ENCODE measurements at places on chromosomes 11 and 22.

DNA sequence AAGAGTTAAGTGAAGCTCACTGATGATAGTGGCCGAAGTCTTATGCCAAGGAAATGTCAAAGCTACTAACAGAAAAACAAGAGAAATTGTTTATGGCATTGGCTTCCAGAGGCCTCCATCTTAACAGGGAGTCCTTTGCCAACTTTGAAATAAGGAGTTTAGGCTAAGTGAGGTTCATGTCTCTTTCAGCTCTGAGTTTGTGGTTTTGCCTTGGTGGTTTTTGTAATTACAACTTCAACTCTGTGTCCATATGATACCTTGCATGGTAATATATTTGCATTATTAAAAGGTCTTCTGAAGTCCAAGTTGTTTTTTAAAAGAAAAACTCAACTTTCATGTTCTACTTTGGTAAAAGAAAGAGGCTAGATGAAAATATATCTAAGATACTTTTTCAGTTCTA, 31.4 kb upstream of the ANO5 start:
- no peak for DNase-seq

DNA sequence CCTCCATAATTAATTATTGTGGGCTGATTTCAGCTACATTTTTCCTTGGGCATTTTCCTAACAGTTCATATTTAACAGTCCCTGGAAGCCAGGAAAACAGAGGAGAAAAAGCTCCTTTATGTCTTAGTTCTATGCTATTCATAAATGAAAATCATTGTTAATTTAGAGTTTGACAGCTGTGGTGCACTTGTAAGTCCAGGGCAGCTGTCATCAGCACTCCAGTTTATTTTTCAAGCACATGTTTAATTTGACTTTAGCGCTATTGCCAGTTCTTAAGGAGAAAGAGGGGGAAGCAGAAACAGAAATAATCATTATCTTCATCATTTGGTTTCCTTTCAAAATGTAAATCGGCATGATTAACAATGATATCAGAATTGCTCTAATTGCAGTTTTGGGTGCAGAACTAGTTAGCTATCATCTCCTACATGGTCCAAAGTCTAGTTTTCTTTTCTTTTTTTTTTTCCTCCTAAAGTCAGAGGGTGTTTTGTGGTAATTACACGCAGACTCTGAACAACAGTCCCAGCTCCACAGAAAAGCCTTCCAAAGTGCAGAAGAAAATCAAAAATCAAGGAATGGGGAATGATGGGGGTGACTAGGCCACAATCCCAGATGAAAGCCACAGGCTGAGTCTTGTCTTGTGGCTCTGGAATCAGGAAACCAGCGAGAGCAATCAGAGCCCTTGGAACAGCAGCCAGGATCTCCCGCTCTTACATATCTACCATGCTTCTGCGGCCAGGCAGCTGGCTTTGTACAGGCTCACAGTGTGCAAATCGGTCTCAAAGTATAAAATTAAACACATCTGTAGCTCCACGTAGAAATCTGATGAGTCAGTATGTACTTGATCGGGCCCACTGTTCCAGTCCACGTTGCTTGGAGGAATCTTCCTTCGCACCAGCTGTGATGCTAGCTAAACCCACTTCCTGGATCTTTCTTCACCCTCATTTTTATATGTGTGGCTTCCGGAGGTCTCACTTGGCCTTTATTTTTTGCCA, 91.9 kb downstream of the SPON1 start:
- DNase-seq, result peak; percentile 4

GRCh38 chr11:33063326-33063881, 24.0 kb downstream of the TCP11L1 start:
- no peak for DNase-seq

DNA sequence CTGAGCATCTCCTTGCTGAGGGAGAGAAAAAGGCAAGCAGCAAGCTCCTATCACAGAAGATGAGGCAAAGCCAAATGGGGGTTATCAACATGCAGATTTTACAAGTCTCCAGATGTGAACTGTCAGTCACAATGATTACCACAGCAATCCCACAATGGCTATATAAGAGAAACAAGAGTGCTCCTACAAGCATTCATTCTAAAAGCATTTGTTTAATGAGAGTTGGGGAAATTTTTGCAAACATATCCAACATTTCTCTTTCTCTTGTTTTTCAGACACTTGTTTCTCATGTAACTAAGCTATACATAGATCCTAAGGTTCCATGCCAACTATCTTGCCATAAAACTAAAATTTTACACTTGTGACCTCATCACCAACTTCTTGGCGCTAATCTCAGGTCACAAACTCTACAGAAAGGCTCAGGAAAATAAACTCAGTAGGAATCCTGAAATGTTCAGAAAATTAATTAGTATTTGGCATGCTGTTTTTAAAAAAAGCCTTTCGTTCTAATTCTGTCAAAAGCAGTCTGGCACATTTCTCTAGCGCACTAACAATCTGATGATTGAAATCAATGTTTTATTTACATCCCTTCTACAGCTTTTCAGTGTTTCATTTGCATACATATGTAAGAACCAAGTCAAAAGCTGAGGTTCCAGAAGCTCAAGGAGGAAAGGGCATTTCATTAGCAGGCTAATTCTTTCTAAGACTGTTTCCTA, 199.5 kb downstream of the TTC28 start:
- DNase-seq, result no peak

DNA sequence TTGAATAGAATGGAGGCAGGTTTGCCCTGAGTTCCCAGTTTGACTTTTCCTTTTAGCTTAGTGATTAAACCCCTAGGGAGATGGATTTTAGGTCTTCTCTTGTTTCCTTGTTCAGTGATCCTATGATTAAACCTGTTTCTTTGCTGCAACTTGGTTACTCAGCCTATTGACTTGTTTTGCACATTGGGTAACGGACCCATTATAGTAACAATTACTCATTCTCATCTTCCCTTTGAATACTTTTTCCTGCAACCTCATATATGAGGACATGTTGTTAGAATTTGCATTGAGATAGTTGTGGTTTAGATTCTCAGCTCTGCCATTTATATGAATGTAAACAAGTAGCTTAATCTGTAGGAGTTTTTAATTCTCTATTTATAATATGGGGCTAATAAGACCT, 489.2 kb upstream of the CNTN5 start:
- no peak for DNase-seq

GRCh38 chr11:134275534-134276395, at the start of gene GLB1L3:
Gene GLB1L3 (plus strand): TSS chr11:134276379. CDS start chr11:134276741, 362 bp downstream.
- DNase-seq, result peak; percentile 77

DNA sequence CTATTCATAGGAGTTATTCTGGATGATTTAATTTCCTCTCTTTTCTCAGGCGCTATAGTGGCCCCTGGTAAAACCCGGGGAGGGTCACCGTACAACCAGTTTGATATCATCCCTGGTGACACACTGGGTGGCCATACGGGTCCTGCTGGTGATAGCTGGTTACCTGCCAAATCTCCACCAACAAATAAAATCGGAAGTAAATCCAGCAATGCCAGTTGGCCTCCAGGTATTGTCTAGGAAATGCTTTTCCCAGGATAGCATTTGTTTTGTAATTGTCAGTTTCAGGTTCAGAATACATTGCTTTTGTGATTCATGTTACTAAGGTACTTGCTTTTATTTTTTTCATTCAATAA, 35.6 kb upstream of the ADSL start:
- no peak for DNase-seq

GRCh38 chr22:43136255-43136654, 6.9 kb downstream of the MCAT start:
- peak; percentile 5 for DNase-seq

DNA sequence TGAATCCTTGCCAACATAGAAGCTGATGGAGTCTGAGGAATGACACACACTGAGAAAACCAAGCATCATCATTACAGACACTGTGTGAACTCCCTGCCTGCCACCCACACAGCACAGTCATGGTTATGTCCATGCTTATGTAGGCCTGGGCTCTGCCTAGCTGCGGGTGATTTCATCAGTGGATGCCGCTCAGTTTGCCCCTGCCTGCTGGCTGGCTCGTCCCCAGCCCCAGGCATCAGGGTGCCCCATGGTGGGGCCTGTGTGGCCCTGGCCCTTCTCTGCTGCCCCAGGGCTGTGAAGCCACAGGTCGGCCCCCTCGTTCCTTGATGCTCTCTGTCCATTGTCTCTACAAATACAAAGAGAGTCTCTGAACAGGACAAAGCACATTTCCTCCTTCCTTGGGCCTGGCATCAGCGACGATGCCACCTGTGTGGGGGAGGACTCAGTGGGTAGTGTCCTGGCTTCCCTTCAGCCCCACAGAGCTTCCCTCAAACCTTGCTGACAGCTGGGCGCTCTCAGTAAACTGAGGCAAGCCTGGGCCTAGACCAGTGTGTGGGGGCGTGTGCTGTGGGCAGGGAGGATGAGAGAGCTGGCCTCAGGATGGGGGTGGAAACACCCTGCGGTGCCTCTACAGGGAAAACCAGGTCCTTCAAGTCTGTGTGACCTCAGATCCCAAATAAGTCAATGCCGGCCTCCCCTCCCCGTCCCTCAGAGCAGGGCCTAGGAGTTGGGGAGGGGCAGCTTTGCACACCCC, 20.0 kb upstream of the TUB start:
- no peak for DNase-seq

DNA sequence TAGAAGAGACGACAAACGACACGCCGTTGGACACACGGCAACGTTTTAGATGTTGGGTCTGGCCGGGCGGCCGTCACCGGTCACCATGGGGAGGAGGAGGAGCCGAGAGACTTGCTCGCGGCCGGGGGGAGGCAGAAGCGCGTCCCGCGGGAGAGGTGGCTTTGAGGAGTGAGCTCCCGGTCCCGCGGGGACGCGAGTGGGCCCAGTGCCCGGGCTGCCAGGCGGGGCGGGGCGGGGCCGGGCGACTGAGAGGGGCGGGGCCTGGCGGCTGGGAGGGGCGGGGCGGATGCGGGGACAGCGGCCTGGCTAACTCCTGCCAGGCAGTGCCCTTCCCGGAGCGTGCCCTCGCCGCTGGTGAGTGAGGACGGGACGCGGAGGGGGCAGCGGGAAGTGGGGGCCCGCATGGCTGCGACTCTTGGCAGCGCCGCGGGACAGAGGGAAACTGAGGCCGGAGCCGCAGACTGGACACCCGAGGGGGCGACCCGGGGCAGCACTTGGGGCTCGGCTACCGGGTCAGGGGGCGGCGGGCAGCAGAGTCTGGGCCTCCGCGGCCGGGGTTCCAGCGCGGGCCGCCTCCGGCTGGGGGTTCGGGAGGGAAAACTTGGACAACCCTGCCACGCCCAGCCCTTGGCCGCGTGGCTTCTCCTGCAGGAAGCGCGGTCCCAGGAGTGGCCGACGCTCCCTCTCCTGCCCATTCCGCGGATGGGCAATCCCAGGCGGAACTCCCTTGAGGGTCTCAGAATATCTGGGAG, at the start of gene TSPO:
TSS of gene TSPO (plus strand) at position 309 of the 752 bp plus-strand sequence. CDS start 7,680 bp downstream, outside the sequence.
- peak; percentile 65 for DNase-seq

DNA sequence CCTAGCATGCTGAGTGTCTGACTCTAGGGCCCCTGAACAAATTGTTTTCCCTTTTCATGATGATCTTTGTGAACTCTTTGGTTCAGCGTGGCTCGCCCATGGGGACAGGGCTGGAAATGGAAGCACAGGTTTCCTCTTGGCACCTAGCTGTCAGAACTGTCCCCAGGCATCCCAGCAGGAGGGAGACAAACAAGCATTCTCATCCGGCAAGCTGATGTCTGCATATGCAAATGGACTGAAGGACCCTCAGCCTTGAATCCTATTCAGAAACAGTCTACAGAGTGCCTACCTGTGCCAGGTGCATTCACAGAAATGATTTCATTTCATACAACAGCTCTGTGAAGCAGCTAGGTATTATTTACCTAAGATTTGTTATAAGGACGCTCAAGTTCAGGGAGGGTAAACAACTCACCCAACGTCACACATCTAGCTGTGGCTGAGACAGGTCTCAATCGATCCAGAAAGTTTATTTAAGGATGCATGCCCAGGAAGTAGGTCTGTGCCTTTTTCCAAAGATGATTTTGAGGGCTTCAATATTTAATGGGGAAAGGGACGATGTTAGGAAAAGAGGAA, 176.4 kb downstream of the KIRREL3 start:
- DNase-seq, result no peak

DNA sequence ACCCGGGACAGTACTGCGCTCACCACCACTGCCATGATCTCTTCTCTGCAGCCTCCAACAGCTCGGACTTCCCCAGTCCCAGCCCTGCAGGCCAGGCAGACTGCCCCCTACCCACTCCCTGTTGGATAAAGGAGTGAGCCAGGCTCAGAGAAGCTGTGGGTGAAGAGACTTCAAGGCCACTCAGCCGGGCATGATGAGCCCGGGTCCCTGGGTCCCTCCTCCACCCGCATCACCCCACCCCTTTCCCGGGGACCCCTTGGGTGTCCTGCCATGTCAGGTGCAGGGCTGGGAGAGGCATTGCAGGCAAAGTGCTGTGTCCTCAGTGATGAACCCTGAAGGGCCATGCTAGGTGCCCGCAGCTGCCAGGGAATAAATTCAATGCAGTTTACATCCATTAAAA, 14.5 kb downstream of the LSP1 start:
- DNase-seq, result no peak

DNA sequence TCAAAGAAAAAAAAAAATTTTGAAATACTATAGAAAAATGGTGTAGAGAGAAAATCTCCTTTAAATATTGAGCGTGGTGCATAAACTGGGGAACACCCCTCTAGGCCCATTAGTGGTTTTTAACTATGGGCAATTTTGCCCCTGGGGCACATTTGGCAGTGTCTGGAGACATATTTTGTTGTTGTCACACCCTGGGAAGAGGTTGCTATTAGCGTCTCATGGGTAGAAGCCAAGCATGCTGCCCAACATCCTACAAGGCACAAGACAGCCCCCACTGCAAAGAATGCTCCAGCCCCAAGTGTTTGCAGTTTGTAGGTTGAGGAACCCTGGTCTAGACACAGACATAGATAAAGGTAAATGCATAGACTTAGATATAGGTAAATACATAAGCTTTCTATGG, 92.6 kb downstream of the KIAA1671 start:
- DNase-seq, result no peak

DNA sequence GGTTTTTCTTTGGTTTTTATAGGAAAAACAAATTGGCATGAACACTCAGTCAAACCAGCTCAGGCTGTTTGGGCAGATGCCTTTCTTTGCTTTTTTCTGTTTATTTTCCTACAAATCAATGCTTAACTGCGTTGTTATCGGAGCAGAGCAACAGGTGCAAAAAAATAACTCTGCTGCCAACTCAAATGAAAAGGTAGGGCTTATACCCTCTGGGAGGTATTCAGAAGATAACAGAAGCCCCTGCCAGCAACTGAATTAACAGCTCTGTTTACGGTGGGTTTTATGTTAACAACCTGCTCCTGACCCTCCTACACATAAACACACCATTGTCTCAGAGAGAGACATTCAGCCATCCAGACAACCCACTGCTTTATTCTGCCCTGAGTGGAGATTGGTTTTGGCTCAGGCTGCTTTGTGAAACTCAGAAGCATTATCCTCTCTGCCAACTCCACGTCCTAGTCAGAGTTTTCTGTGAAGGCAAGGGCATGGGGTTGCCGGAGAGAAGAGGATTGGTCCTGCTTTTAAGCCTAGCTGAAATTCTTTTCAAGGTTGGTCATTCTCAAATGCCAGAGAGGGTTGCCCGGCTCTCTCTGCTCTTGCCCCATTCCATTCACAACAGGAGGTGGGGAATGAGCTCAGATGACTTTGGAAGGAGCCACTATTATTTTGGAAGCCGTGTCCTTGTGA, 11.4 kb downstream of the EHF start:
- no peak for DNase-seq

DNA sequence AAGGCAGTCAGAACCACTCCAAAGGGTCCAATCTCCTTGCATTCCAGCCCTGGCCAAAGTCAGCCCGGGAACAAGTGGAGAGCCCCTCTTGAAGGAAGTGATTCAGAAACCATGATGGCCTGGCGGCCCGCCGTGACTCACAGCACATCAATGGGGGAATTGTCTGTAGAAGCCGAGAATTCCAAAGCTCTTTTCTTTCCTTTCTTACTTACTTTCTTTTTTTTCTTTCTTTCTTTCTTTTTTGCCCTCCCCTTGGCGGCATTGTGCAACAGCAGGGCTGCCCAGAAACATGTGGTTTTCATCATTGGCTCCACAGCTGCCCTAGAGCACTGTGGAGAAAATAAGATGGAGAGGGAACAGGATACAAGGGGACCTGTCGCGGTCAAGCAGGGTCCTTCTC, 140.2 kb upstream of the TIMP3 start:
- DNase-seq, result no peak

All from stimulated activated naive CD4-positive, alpha-beta T cell (primary cell).